ENCODE measurements at places on chromosomes 2 and 18. TPM values are rescaled to one million over a fixed set of nuclear protein-coding genes. Genes with fewer than 3 reads are reported as not detected.

- H3K4me3 ChIP-seq, result no peak overlapping the region
- DNase-seq, result no peak
- H3K27ac ChIP-seq, result peak overlapping the region; percentile 16
- no peaks in the 10 kb centered on the region for H3K36me3 ChIP-seq
- no peaks in the 10 kb centered on the region for H3K27me3 ChIP-seq
Observed at GRCh38 chr2:239231231-239232194, 169.3 kb downstream of the HDAC4 start.

Gene SS18
- total RNA-seq, result 184 TPM

Gene UGT1A5
- 18.3 TPM for total RNA-seq

DNA sequence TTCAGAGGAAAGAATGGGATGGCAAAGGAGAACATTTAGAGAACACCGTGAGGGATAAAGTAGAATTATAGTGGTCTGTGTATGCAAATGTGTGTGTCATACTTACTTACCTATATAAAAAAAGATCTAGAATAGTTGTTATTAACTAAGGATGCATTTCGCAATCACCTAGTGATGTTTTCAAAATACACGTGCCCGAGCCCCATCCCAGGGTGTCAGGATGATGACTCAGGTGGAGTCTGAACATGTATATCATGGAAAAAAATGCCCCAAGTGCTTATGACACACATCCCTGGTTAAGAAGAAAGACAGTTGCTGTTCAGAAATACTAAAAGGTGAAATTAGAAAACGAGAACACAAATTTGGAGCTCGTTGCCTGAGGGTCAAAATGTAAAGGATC is 109.0 kb downstream of the CERS6 start:
- peaks cover 7% of the 10 kb centered on the region for H3K4me1 ChIP-seq
- no peak overlapping the region for H3K27ac ChIP-seq
- no peak for DNase-seq
- H3K4me3 ChIP-seq, result no peak overlapping the region

Gene RPIA
- 20.8 TPM for total RNA-seq

DNA sequence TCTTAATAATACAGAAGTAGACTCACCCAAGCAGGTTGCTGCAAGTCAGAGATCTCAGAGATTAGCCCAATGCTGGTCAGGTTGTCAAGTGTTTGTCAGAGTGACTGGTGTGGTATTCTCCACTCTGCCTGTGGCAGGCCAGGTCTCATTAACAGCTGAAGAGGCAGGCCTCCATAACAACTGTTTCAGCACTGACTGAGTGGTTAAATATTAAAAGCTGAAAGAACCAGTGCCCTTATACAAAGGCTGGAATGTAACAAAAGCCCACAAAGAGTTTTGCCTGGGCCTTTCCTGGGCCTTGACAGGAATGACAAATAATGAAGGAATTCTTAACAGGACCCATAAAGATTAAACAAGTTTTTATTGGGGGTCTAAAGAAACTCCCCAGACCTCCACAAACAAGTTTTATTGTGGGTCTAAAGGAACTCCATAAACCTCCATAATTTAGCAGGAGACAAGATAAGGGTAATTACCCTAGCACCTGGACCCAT is 26.8 kb downstream of the SULT1C2 start:
- H3K4me1 ChIP-seq, result peaks cover 5% of the 10 kb centered on the region
- no peaks in the 10 kb centered on the region for H3K36me3 ChIP-seq
- H3K27me3 ChIP-seq, result no peaks in the 10 kb centered on the region
- DNase-seq, result no peak
- H3K27ac ChIP-seq, result no peak overlapping the region

- H3K27me3 ChIP-seq, result no peaks in the 10 kb centered on the region
- no peaks in the 10 kb centered on the region for H3K36me3 ChIP-seq
- no peak overlapping the region for H3K4me3 ChIP-seq
- no peak for DNase-seq
- no peaks in the 10 kb centered on the region for H3K4me1 ChIP-seq
Observed at GRCh38 chr2:84309281-84309680, 149.8 kb downstream of the SUCLG1 start.

GRCh38 chr18:55400081-55400480 is 187.9 kb downstream of the TCF4 start:
- peaks cover 1% of the 10 kb centered on the region for H3K4me1 ChIP-seq
- H3K27me3 ChIP-seq, result no peaks in the 10 kb centered on the region
- peak overlapping the region; percentile 77 for H3K27ac ChIP-seq

GRCh38 chr18:3223356-3223755 is 3.6 kb upstream of the MYOM1 start:
- H3K27ac ChIP-seq, result no peak overlapping the region
- no peak overlapping the region for H3K4me3 ChIP-seq
- no peaks in the 10 kb centered on the region for H3K27me3 ChIP-seq
- no peak for DNase-seq
- peaks cover 17% of the 10 kb centered on the region for H3K4me1 ChIP-seq
- H3K36me3 ChIP-seq, result no peaks in the 10 kb centered on the region

DNA sequence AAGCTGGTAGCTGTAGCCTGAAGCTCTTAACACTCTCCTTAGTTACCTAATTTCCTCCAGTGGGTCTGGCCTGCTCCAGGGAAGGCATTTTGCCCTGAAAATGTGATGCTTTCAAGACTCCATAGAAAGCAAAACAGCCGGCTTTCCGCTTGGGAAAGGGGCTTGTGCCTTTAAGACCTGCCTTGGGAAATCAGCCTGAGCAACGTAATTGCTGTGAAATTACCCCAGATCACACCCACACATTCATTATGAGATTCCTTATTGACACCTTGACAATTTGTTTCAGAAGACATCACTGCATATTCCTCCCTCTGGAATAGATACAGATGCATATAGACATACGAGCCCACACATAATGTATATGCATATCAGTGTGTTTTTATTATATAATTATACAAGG is 190.5 kb upstream of the SKOR2 start:
- H3K27ac ChIP-seq, result no peak overlapping the region
- H3K27me3 ChIP-seq, result no peaks in the 10 kb centered on the region
- no peaks in the 10 kb centered on the region for H3K36me3 ChIP-seq
- H3K4me1 ChIP-seq, result no peaks in the 10 kb centered on the region

DNA sequence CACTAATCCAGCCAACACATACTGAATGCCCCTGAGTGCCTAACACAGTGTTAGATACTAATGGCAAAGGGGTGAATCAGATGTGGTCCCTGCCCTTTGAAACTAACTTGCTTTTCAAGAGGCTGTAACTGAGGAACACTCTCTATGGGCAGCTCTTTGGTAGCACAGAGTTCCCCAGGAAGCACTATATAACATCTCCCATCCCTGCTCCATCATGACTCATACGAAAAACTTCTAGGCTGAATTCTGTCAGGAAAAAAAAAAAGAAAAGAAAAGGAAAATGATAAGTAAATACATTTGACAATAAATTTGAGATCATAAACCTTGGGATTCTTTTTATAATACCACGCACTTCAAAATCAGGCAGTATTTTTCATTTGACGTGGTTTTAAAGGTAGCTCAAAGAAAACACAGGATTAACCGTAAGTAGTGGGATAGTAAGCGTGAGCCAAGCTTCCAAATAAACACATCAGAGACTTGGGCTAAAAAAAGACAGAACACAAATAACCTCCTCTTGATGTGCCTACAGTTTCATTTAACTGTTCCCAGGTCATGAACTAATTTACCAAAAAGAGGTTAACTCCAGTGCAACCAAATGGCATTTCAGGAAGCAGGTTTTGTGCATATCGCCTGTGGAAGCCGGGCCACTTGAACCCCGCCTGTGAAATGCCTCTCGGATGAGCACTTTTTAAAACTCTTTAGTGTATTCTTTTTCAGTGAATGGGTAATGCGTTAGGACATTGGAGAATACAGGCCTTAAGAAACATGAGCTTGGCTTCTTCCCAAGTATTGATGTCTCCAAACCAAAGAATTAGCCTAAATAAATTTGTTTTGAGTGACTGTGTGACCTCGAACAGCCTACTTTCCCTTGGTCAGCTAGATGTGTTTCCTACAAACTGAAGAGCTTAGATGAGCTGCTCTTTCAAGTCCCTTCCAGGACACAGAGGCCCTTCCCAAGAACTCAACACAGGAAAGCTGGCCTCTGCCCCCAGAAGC is 42.0 kb downstream of the RDH14 start:
- peak overlapping the region; percentile 74 for H3K27ac ChIP-seq
- DNase-seq, result no peak
- no peak overlapping the region for H3K4me3 ChIP-seq
- no peaks in the 10 kb centered on the region for H3K27me3 ChIP-seq

Gene DNAH7
- total RNA-seq, result 1.8 TPM

Gene NT5DC4
- not detected for total RNA-seq

- H3K36me3 ChIP-seq, result no peaks in the 10 kb centered on the region
- H3K27ac ChIP-seq, result no peak overlapping the region
- H3K4me3 ChIP-seq, result no peak overlapping the region
Observed at GRCh38 chr2:95531254-95531771, 46.8 kb upstream of the TRIM43B start.

Gene M1AP
- total RNA-seq, result not detected

- H3K27ac ChIP-seq, result no peak overlapping the region
- DNase-seq, result no peak
- H3K36me3 ChIP-seq, result no peaks in the 10 kb centered on the region
- H3K4me3 ChIP-seq, result no peak overlapping the region
Observed at GRCh38 chr18:73509460-73509859, 638.2 kb downstream of the FBXO15 start.

- no peaks in the 10 kb centered on the region for H3K4me1 ChIP-seq
- H3K36me3 ChIP-seq, result no peaks in the 10 kb centered on the region
- H3K4me3 ChIP-seq, result no peak overlapping the region
- H3K27me3 ChIP-seq, result no peaks in the 10 kb centered on the region
- no peak for DNase-seq
Observed at GRCh38 chr2:238919307-238919706, 71.4 kb downstream of the TWIST2 start.

Gene FHOD3
- 40.0 TPM for total RNA-seq

DNA sequence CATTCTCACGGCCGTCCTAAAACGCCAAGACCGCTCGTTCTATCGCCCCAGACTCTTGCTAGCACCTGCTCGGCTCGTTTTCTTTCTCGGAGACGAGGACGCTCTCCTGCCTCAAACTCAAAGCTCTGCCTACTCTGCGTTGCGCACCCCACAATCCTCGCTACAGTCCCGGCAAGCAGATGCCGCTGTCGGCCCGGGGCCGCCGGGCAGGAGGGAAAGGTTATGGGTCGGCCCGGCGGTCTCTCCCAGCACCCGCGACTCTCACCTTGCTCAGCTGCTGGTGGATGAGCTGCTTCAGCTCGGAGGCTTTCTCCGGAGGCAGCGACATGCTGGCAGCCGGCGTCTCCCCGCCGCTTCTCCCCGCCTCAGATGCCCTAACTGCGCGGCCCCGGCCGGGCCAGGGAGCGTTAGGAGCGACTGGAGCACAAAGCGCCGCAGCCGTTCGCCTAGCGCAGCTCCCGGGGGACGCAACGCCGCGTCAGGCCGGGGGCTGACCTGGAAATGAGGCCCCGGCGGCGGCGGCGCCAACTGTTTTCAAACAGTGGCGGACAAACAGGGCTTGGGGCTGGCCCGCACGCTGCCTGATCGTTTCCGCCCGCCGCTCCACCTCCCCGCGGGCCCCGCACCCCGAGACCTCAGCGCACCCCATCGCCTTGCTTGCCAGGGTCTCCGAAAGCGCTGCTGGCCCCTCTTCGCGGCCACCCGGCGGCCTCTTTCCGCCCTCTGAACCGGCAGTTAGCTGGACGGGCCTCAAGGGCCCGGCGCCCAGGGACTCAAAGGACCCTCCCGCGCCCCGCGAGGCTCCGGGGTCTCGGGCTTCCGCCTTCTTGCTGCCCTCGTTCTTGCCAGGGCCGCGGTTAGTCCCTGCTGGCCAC is at the start of the genes CEP76 and PSMG2:
Gene CEP76, minus strand, starts transcription at position 503 of the 875 bp plus-strand sequence. Its CDS starts 175 bp downstream, at position 328.
Gene PSMG2, plus strand, starts transcription at position 822 of the 875 bp plus-strand sequence. CDS start 66 bp downstream, outside the sequence.
- H3K4me3 ChIP-seq, result peak within 1 kb of the TSS; percentile 87
- H3K27ac ChIP-seq, result peak within 1 kb of the TSS; percentile 94
- H3K27me3 ChIP-seq, result no peaks in the 10 kb centered on the region
- peaks cover 6% of the 10 kb centered on the region for H3K36me3 ChIP-seq

DNA sequence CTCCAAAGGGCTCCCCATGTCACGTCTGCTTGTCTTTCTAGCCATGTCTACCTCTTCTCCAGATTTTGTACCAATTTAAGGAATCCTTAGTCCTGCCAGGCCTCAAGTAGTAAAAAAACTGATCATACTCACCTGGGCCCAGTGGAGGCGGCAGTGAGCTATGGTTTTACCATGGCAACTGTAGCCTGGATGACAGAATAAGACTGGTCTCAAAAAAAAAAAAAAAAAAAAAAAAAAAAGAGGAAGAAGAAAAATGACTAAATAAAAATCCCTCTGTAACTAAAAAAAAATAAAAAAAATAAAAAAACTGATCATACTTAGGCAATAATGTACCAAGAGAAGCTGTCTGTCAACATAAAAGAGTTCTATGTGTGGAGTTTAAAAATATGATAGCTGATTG is 221.6 kb downstream of the NR4A2 start:
- no peaks in the 10 kb centered on the region for H3K4me1 ChIP-seq
- no peaks in the 10 kb centered on the region for H3K27me3 ChIP-seq
- no peaks in the 10 kb centered on the region for H3K36me3 ChIP-seq

DNA sequence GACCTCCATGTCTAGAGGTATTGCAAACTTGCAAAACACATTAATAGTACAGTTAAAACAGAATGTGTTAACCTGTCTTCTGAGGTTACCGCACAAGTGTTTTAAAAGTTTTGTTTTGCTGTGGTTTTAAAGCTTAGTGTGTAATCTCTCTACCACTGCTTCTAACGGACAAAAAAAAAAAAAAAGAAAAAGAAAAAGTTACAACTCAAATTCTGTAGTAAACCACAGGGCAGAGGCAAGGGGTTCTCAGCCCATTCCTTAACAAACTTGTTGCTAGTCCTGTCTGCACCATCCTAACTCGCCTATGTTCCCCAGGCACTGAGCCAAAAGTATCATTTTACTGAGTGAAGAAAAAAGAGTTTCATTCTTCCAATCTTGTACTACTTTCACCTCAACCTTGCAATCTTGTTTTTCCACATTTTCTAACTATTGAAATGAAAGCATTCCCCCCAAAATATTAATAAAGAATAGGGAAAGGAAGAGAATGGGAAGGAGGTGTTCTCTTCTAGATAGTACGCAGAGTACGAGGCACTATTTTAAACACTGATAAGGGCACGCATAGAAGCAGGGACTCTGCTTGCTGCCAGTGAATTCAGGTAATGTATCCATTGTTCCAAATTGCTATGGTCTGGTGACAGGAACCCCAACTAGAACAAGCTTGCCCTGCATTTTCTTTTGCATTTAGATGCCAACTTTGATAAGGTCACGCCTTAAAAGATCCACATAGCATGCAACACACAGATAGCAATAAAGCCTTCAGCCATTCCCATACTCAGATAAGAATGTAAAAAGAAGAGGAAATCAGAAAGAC is 47.1 kb downstream of the IKZF2 start:
- no peaks in the 10 kb centered on the region for H3K36me3 ChIP-seq
- peak overlapping the region; percentile 8 for H3K27ac ChIP-seq
- H3K4me3 ChIP-seq, result no peak overlapping the region

Gene RAB6C
- 0.41 TPM for total RNA-seq

Gene TLX2
- not detected for total RNA-seq

DNA sequence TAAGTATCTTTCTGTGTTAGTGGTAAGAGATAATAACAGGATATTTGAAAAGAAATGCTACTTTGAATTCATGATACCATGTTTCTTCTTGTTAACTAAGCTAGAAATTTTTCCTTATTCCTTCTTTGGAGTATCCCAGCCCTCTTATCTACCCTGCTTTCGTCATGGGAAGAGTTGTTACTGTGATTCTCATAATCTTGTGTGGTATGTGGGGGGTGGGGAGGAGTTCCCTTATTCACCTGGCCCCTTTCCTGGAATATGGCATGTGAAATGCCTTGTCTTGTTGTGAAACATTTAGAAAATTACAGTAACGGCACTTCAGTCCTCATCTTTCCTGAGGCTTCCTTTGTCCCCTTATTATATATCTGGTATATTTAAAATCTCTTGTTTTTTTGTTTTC is 129.9 kb downstream of the NCOA1 start:
- no peaks in the 10 kb centered on the region for H3K27me3 ChIP-seq
- no peaks in the 10 kb centered on the region for H3K4me1 ChIP-seq
- no peaks in the 10 kb centered on the region for H3K36me3 ChIP-seq
- no peak for DNase-seq

Data from transverse colon (tissue), 4 donors.